ENCODE measurements at places on chromosomes 5 and 9. TPM values are rescaled to one million over a fixed set of nuclear protein-coding genes. Genes with fewer than 3 reads are reported as not detected.

Gene EQTN
- not detected for total RNA-seq

Gene FREM1
- total RNA-seq, result not detected

DNA sequence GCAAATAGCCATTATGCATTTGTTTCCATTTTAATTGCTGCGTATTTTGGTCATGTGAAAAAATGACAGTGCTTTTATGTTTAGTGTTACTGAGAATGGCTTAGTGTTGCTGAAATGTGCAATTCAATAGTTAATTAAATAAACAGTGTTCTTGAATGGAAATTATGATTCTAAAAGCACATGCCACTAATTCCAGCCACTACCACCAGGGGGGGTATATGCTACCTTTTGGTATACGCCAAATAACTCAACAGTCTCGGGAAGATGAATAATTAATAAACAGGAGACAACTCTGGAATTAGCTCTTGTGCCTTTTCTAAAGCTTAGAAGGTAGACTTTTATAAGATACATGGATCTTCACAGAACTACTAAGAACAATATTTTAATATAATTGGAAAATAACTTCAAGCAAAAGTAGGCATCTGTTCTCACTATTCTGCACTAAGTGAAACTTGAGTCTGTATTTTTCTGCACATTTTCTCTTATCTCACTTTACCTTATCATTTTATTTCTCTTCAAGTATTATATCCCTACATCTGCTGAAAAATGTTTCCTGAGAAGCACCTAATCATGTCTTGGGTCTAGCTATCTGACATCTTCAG lies 83.5 kb upstream of the MINAR2 start:
- no peak overlapping the region for H3K4me3 ChIP-seq
- no peak overlapping the region for H3K27ac ChIP-seq
- H3K4me1 ChIP-seq, result no peaks in the 10 kb centered on the region
- no peak for DNase-seq
- H3K36me3 ChIP-seq, result no peaks in the 10 kb centered on the region
- H3K27me3 ChIP-seq, result no peaks in the 10 kb centered on the region

DNA sequence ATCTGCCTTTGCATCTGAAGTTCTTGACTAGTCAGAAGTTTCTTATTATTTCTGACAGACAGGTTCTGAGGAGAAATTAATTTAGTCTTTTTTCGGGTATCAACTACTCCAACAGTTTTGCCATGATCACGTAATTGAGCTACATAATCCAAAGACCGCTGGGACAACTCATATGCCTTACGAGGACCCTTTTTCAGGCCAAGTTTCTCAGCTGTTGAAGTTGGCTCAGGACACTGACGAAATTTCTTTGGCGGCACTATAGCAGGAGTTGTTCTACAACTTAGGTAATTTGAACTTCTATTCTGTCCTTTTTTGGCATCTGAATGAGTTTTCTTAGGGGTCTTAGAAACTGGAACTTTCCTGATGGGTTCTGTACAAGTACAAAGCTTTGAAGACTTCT lies 27.2 kb downstream of the SETX start:
- no peaks in the 10 kb centered on the region for H3K27me3 ChIP-seq
- H3K36me3 ChIP-seq, result peaks cover 93% of the 10 kb centered on the region
- no peak overlapping the region for H3K4me3 ChIP-seq

- H3K27me3 ChIP-seq, result peaks cover 2% of the 10 kb centered on the region
- H3K27ac ChIP-seq, result no peak overlapping the region
- no peak for DNase-seq
- no peak overlapping the region for H3K4me3 ChIP-seq
- H3K4me1 ChIP-seq, result no peaks in the 10 kb centered on the region
- H3K36me3 ChIP-seq, result no peaks in the 10 kb centered on the region
Observed at GRCh38 chr5:125992050-125992449, 431.2 kb upstream of the GRAMD2B start.

Gene SELENOP
- total RNA-seq, result not detected

Gene PCDHA9
- total RNA-seq, result not detected

GRCh38 chr5:14405267-14405666 lies 176.3 kb upstream of the OTULINL start:
- no peak for DNase-seq
- no peaks in the 10 kb centered on the region for H3K27me3 ChIP-seq
- no peak overlapping the region for H3K4me3 ChIP-seq
- H3K27ac ChIP-seq, result no peak overlapping the region
